Activated naive CD4-positive, alpha-beta T cell treated with anti-CD3 and anti-CD28 coated beads for 36 hours (primary cell): ENCODE measurements at places on chromosomes 3 and 15.
A peak's percentile ranks its signal among the peaks of the same experiment; 100 is the strongest.

DNA sequence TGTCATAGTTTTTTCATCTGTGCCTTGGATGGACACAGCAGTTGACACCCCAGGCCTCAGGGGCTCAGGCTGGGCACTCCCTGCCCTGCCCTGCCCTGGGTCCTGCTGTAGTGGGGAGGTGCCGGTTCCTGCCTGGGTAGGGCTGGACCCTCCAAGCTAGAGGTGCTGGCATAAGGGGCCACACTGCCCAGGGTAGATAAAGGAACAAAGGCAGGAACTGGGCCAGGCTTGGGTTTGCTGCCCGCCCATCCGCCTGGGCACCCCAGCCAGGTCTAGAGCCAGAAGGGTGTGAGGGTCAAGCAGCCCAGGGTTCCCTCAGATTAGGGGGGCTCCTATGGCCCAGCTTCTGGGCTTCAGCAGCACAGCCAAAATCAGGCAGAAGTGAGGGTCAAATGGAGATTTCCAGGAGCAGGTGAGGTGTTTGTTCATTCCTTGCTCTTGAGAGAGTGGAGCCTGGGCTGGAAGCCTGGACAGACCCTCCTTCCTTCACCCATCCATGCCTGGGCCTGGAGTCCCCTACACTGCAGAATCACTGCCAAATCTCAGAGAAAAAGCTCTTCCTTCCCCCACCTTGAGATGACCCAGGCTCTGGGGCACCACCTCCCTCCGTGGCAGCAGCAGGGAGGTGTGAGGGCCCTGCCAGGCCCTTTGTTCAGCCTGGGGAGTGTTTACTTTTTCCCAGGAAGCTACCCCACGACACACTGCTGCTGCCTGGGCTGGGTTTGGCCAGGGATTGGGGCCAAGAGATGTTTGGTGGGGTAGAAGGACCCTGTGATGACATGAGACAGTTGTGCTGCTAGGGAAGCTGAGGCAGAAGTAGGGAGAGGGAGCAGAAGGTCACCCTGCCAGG lies 7.1 kb downstream of the SEMA3F start:
- DNase-seq: no peak

DNA sequence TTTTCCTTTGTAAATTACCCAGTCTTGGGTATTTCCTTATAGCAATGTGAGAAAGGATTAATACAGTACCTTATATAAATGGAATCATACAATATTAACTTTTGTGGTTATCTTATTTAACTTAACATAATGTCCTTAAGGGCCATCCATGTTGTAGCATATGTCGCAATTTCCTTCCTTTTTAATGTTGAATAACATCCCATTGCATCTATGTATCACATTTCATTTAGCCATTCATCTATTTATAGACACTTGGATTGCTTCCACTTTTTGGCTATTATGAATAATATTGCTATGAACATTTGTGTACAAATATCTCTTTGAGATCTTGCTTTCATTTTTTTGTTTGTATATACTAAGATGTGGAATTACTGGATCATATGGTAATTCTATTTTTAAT lies 342.2 kb downstream of the PDCD6IP start:
- no peak for DNase-seq

- DNase-seq: no peak
Observed at GRCh38 chr3:248864-249520, 52.4 kb downstream of the CHL1 start.

DNA sequence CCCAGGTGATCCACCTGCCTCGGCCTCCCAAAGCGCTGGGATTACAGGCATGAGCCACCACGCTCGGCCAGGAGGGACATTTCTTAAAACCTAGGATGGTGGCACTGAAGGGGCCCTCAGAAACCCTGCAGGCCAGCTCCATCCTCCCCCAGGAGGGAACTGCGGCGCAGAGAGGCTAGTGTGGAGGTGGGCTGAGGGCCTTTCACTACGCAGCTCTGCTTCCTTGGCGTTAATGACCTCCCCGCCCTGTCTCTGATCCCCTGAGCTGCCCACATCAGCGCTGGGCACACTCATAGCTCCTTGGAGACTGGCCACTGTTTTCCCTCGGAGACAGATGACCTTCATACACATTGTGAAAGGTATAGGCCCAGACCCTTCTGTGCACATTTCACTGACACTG lies 46.2 kb upstream of the MAGEF1 start:
- no peak for DNase-seq

DNA sequence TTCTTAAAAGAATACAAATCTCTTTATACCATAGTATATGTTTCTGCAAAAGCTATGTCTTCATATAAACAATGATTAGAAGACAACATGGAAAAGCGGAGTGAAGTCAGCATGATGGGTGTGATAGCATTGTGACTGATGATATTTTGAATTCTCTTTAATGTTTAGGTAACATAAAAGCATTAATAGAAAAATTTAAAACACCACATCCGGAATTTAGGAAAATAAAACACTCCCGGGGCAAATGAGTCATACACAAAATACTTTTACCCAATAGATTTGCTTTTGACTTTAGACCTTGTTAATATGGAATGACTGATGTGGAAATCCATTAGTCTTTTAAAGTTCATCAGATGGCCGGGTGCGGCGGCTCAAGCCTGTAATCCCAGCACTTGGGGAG lies 134.7 kb downstream of the P3H2 start:
- DNase-seq: no peak

DNA sequence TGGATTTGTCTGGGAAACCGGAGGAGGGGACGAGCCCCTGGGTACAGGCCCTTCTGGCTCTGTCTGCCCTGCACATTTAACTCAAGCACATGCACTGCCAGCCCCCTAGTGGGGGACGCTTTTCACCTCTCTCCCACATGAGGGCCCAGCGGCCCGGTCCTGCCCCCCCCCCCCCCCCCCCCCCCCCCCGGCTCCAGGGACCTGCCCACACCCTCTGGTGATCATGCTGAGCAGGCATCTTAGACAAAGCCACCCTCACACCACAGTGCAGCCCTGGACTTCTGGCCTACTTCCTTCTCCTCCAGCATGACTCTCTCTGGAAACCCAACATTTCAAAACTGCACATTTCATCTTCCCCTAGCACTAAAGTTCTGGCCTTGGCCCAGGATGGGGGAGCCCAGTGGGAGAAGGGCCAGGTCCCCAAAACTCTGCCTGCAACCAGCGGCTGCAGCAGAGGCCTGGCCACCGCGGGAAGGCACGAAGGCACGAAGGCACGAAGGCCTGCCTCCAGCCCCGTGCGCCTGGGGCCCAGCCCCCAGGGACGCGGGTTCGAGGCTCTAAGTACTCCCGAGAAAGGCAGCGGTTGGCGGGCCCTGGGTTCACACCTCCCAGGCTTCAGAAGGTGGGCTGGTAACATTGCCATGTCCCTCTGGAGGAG lies 14.1 kb downstream of the KLF15 start:
- DNase-seq: no peak

DNA sequence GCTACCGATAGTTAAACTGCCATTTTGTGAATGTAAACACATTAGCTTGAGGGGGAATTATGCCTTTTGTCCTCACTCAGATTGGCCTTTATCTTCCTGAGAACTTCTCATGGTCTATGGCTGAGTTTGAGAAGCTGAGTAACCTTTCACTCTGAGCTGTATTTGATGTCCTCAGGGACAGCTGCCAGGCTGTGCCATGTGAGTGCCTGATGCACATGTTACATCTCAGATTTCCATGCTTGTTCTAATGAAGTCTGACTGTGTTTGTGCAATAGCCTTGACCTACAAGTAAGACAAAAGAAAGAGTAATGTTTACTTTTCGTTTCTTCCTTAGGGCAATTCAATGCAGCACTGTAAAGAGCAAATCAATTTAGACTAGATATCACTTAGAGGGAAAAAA lies 44.1 kb upstream of the ARL6 start:
- DNase-seq: no peak

DNA sequence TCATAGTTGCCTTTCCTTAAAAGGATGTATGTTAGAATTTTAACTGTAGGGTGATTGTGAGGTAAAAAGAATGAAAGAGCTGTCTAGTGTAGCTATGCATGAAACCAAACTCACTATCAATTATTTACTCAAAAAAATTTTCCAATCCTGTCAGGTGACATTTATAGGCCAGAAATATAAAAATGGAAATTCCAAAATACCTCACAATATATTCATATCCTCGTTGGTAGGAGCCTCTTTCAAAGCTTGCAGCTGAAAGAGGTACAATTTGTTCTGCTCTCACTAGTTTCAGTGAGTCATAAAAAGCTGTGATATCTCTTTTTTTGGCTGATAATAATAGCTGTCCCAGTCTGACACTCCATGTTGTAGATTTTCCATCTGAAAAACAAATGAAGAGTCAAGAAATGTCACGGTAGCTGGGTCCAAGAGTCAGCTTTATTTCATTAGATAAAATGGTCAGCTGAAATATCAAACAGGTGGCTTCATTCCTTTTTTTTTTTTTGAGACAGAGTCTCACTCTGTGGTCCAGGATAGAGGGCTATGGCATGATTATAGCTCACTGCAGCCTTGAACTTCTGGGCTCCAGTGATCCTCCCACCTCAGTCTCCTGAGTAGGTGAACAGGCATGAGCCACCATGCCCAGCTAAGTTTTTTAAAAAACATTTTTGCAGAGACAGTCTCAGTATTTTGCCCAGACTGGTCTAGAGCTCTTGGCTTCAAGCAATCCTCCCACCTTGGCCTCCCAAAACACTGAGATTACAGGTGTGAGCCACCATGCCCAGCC lies 50.8 kb upstream of the XRN1 start:
- no peak for DNase-seq

GRCh38 chr15:78146425-78147154 lies 2.6 kb upstream of the IDH3A start:
- no peak for DNase-seq

DNA sequence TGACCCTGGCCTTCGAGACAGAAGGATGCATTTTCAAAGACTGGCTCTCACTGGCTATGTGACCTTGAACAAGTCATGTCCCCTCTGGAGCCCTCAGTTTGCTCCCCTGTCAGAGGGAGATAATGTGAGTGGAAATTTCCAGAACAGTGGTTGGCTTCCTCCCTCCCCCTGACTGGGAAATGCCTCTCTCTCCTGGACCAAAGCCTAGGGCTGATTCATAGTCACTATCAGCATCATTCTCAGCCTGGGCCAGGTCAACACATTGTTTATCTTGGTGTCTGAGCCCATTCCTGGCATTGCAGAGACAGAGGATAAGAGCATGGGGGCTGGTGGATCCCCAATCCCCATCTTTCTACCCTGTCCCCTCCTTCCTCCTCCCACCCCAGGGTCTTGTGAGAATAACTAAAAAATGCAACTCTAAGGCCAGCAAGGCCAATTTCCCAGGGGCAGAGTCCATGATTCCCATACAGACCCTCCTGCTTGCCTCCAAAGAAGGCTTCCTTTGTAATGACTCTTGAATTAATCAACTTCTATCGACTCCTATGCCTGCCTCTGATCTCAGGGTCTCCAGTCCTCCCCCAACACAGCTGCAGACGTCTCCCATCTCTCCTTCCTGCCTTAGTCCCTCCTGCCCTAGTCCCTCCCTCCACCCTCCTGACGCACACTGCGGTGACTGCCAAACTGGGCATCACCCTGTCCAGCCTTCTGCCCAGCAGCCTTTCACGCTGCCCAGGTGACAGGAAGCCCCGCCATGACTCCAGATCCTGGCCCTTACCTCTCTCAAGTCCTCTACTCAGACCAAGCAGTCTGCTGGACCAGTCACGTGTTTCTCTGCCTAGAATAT lies 35.4 kb upstream of the CORO2B start:
- DNase-seq: no peak

DNA sequence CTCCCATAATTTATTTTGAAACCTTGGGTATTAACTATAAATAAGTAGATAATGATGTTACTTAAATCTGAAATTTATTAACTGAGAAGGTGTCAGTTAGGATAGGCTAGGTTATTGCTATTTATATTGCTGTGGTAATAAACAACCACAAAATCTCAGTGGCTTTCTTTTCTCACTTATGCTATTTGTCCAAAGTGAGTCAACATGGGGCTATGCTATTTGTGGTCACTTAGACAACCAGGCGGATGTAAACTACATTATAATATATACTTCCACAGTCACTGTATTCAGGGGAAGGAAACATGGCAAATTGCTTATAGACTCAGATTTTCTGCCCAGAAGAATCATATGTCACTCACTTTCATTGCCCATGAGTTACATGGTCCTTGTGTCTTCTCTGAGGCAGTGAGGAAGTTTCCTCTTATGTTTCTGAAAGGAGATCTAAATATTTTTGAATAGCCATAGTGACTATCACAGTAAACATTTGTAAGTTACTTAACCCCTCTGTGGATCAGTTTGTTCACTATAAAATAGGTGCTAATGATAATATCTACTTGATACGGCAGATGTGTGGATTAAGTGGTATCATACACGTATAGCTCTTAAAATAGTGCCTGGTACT lies 19.8 kb downstream of the HMG20A start:
- no peak for DNase-seq

- DNase-seq: no peak
Observed at GRCh38 chr3:106552351-106553043, 683.7 kb upstream of the CBLB start.

DNA sequence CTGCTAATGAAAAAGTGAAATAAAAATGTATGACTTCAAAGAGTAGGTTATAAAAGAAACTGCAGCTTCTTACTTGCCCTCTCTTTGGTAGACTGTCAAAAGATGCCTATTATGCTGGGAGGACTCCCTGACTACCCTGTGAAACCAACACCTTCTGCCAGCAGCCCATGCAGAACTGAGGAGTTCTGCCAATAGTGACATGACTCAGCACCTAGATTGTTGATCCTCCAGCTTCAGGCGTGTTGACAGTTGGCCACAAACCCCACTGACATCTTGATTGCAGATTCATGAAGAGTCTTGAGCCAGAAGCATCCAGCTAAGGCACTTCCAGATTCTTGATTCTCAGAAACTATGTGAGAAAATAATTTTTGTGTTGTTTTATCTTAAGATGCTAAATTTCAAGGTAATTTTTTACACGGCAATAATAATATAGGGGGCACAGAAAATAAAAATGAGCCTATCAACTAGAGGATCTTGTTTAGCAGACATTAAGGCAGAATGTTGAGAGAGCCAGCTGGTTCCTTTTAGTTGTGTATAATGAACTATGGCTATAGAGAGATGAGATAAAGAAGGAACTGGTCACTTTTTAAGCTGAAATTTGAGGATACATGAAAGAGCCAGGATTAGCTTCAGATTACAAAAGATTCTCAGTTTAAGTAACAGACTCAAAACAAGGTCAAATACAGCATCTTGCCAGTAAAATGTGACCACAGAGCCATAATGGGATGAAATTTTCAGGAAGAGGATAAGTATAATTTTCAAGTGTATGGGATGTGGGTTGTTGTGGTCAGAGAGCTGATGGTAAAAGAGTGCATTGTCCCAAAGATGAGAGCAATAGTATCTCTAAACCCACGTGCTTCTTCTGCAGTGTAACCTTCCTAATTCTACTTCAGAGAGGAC lies 588.7 kb upstream of the CBLB start:
- peak; percentile 27 for DNase-seq

- DNase-seq: no peak
Observed at GRCh38 chr3:155420406-155420805, 126.9 kb upstream of the STRIT1 start.

DNA sequence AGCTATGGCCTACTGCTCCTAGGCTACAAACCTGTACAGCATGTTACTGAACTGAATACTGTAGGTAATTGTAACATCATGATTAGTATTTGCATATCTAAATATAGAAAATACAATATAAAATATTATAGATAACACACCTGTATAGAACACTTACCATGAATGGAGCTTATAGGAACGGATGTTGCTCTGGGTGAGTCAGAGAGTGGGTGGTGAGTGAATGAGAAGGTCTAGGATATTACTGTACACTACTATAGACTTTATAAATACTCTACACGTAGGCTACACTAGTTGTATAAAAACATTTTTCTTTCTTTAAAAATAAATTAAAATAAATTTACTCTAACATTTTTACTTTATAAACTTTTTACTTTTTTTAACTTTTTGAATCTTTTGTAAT lies 224.0 kb upstream of the CBLB start:
- DNase-seq: peak; percentile 26
